ENCODE measurements at places on chromosomes 3 and 15. TPM values are rescaled to one million over a fixed set of nuclear protein-coding genes. Genes with fewer than 3 reads are reported as not detected.
A peak's percentile ranks its signal among the peaks of the same experiment; 100 is the strongest.

Gene COL6A5
- total RNA-seq = 0.02 TPM

DNA sequence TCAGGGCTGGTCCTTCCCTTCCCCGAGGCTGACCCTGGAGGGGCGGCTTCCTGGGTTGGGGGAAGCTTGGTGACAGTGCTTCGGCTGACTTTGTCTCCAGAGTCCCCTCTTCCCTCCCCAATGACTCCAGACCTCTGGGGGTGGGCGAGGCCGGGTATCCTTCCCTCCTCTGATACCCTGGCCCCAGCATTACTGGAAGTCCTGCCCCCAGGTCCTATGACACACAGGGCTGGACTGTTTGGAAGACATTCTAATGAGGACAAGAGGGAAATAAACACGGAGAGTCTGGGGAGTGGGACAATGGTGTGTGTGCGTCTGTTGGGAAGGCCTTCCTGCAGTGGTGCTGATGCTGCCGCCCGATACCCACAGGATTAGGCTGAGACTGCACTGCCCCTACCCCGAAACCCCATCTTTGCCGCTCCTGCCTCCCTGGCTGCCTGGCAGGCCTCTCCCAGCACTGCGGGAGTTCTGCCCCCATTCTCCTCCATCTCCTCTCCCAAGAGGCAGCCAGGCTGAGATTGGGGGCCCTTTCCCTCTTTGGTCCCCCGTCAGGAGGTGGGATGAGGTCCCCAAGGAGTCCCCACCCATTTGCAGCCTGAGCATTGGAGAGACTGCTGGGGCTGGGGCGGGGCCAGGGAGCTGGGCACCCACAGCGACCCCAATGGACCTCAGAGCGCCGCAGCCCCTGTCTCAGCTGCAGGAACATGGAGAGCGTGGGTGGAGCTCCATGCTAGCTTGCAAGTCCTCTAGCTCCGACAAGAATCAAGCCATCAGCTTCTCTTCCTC lies 29.7 kb upstream of the FBLN2 start:
- DNase-seq = peak; percentile 31

Gene RPLP1
- 2,441 TPM for total RNA-seq

DNA sequence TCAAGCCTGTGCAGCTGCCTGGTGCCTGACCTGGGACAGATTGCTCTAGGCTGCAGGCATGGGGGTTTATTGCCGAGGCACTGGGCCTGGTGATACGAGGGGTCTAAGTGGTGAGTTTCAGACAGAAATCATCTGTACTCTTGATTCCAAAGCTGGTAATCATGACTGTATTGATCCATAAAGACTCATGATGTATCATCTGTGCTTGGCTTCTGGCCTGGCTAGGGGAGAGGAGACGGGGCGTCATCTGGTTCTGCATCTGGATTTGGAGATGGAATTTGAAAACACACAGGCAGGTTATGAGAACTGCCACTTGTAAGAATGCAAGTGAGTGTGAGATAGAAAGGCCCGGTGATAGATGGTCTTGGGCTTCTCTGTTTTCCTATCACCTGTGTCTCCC lies 337.4 kb upstream of the C2CD4B start:
- no peak for DNase-seq

Gene CFAP100
- total RNA-seq = not detected

Data from WTC11 (cell line).